ENCODE measurements at places on chromosomes 13 and 19. TPM values are rescaled to one million over a fixed set of nuclear protein-coding genes. Genes with fewer than 3 reads are reported as not detected.
A peak's percentile ranks its signal among the peaks of the same experiment; 100 is the strongest.

- no peak for DNase-seq
These were observed 80.0 kb downstream of the NDFIP2 start for GRCh38 chr13:79560954-79561353.

GRCh38 chr13:51645154-51645650 is 60.9 kb downstream of the WDFY2 start:
- no peak for DNase-seq

KLK4 gene
- not detected for total RNA-seq

GRCh38 chr19:18229474-18229873 is 3.2 kb upstream of the PDE4C start:
- DNase-seq = no peak

- DNase-seq = no peak
These were observed 58.7 kb upstream of the RGCC start for GRCh38 chr13:41398494-41399170.

DNA sequence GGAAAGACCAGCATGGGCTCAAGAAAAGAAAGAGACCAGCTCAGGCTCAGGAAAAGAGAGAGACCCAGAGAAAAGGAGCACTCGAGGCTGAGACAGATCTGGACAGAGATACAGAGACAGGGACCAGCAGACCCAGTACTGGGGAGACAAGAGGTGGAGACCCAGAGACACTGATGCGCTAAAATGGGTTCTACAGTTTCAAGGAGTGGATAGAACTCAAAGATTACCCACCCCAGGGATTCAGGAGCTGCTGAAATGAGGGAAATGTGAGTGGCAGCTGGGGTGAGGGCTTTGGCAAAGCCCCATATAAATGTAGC is 609 bp upstream of the ZSCAN18 start:
- no peak for DNase-seq

- peak; percentile 90 for DNase-seq
These were observed 32.2 kb downstream of the MYO9B start for GRCh38 chr19:17107546-17108452.
